ENCODE measurements at places on chromosomes 3 and 15.

DNA sequence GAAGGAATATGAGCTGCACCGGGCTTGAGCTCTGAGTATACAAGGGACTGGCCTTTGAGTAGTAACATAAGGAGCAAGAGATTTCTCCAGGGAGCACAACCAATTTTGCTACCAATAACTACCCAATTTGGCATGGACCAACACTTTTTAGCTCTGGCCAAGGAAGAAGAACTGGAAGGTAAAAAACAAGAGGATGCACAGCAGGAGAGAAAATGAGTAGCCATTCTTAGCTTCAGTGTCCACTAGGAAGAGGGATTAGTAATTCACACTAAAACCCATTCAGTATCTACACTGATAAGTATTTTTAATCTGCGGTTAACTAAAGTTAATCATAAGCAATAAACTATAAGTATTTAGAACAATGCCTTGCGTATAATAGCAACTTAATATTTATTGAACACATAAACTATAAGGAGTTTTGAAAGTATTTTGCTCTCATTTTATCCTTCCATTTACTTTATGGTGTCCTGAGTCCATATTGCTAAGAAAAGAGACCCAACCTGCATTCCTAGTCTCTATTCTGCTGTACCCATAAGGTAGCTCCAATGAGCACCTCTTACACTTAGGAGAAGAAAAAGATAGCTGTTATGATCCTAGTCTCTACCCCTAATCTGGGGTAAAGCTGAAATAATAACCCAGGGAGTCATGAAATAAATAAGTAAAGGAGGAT, 268.9 kb downstream of the IGSF11 start:
- DNase-seq = no peak

DNA sequence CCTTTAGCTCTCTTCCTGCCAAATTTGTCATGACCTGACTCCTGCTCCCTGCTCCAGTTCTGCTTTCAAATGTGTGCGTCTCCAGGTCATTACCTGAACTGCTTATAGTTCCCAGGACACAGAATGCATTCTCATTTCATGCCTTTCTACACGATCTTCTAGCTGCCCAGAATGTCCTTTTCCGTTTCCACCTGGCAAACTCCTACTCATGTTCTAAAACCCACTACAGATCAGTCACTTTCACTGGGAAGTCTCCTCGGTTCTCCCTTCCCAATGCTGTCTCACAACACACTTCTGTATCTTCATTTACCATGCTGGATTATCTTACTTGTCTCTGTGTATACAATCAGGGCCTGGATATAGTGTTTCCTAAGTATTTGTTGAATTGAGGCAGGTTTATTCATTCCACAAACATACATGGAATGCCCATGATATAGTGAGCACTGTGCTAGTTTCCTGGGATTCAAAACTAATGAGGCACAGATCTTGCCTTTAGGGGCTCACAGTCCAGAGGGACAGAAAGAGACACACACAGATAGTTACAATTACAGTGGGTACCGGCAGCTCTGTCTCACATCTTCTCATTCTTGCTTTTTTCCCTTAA, 1.6 kb upstream of the NOX5 start:
- DNase-seq = no peak

- no peak for DNase-seq
These were observed 154.3 kb downstream of the ITPR1 start for GRCh38 chr3:4647411-4647810.

- DNase-seq = no peak
These were observed 121.4 kb downstream of the RFTN1 start for GRCh38 chr3:16392065-16392464.

DNA sequence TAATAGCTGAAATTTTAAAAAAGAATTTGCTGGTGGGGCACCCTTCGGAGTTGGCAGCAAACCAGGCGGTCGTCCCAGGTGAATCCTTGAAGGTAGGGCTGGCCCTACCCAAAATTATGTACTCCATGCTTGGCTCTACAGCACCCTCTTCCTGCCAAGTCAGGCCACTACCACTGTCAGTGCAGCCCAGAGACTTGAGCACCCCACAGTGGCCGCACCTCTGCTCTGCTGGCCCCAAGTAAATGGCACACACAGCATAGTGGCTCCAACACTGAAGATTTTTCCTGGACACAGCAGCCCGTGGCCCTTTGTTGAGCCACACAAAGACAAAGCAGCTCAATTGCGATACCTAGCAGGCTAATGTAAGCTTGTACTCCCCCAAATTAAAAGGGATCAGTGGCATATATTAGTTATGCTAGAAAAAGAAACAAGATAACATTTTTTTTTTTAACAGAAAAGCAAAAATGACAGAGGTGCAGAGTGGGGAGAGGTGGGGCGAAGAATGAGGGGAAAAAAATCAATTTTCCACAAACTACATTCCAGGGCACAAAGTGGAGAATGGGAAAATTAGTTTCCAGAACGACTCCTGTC, 250.5 kb downstream of the UACA start:
- DNase-seq = no peak

DNA sequence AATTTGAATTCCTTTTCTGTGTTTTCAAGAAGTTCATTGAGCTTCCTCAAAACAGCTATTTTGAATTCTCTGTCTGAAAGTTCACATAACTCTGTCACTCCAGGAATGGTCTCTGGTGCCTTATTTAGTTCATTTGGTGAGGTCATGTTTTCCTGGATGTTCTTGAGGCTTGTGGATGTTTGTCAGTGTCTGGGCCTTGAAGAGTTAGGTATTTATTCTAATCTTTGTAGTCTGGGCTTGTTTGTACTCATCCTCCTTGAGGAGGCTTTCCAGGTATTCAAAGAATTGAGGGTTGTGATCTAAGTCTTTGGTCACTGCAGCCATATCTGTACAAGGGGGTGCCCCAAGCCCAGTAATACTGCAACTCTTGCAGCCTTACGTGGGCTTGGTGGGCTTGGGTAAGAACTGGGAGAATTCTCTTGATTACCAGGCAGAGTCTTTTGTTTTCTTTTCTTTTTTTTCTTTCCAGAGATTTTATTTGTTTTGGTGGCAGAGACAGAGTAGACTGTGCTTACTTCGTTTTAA, 19.3 kb upstream of the CCNDBP1 start:
- no peak for DNase-seq

- no peak for DNase-seq
These were observed 618.0 kb downstream of the CADM2 start for GRCh38 chr3:85576697-85577200.

- DNase-seq = no peak
These were observed 60.3 kb upstream of the CFAP161 start for GRCh38 chr15:81073801-81074200.

- peak; percentile 79 for DNase-seq
These were observed at the start of gene PTPRG for GRCh38 chr3:61561374-61562041. Gene PTPRG (plus strand): TSS chr3:61561571. CDS start chr3:61562288, 717 bp downstream.

DNA sequence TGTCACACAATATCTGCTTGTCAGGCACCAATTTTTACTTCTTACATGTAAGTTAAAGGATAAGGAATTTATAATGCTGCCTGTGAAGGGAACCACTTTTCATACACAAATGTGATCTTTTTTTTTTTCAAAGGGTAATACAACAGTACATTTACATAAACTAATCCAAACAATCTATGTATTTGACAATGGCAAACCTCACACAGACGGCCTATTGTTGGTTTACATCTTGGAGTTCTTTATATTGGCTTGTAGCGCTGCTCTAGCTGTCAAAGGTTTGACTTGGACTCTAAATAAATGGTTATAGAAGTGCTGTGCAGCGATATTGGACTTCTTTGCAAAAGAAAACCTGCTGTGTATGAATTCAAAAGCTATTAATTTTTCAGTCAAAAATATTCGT, 598.0 kb downstream of the FOXP1 start:
- no peak for DNase-seq

- DNase-seq = no peak
These were observed 18.3 kb downstream of the GREM1 start for GRCh38 chr15:32735989-32736700.

- DNase-seq = no peak
These were observed 569.3 kb downstream of the MECOM start for GRCh38 chr3:169094204-169094603.

DNA sequence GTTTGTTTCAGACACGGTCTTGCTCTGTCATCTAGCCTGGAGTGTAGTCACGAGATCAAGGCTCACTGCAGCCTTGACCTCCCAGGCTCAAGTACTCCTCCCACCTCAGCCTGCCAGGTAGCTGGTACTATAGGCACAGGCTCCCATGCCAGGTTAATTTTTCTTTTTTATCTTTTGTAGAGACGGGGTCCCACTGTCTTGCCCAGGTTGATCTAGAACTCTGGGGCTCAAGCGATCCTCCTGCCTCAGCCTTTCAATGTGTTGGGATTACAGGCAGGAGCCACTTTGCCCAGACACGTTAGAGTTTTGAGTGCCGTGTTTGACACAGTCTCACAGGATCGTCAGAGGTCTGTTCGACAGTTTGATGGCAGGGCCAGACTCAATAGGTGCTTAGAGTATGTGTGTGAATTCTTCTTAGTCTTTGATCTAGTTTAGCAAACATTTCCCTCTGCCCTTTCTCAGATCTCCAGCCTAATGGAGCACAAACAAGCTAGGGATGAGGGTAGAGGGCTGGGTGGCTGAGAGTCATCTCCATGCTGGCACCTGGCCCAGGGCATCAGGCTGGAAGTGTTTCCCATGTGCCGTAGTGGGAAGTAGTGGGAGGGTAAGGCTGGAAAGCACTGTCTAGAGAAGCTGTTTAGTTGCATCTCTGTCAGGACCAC, 66.1 kb upstream of the DLG1 start:
- DNase-seq = no peak

Measured in pulmonary artery endothelial cell (primary cell).